ENCODE measurements at places on chromosomes 1 and 21. TPM values are rescaled to one million over a fixed set of nuclear protein-coding genes. Genes with fewer than 3 reads are reported as not detected.

GBP5 gene
- 21.7 TPM for polyA plus RNA-seq

GRCh38 chr1:116521186-116521585 lies 49.6 kb downstream of the CD58 start:
- no peak for DNase-seq

- no peak for DNase-seq
Observed at GRCh38 chr1:3530086-3530925, 75.8 kb downstream of the ARHGEF16 start.

TMEM81 gene
- polyA plus RNA-seq: 3.8 TPM

DNA sequence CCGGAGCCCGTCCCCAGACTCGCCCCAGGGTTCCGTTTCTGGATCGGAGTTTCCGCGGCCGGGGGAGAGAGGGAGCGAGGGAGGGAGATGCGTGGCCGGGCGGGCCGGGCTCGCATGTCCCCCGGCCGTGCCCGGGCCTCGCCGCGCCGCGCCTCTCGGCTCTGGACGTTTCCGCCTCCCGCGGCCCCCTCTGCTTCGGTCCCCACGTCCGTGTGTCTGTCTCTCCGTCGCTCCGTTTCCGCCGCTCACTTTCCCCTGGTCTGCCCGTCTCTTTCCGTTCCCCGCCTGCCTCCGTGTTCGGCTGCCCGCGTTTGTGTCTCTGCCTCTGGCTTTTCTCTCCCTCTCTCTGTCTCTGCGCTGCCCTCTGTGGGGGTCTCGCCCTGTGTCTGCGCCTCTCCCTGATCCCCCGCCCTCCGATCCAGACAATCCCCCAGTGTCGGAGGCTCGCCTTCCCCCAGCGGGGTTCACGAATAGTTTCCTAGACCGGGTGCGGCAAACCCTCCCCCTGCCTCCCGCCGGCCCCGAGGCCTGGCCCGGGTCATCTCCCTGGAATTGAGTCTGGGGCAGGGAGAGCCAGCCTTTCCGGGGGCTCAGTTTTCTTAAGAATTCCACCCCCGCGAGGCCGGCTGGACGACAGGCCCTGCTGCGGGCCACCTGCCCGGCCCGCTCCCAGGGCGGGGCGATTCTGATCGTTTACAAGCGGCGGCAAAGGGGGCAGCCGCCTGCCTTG lies 735 bp downstream of the NBL1 start:
- peak; percentile 61 for DNase-seq

DNA sequence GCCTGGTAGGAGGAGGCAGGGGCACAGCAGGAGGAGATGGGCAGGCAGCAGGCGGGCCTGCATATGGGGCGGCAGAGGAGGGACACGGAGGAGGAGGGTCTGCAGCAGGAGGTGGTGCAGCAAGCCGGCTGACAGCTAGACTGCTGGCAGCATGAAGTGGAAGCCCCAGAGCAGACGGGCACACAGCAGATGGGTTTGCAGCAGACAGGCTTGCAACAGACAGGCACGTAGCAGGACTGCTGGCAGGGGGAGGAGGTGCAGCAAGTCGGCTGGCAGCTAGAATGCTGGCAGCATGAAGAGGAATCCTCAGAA lies 615 bp downstream of the KRTAP10-5 start:
- no peak for DNase-seq

DNA sequence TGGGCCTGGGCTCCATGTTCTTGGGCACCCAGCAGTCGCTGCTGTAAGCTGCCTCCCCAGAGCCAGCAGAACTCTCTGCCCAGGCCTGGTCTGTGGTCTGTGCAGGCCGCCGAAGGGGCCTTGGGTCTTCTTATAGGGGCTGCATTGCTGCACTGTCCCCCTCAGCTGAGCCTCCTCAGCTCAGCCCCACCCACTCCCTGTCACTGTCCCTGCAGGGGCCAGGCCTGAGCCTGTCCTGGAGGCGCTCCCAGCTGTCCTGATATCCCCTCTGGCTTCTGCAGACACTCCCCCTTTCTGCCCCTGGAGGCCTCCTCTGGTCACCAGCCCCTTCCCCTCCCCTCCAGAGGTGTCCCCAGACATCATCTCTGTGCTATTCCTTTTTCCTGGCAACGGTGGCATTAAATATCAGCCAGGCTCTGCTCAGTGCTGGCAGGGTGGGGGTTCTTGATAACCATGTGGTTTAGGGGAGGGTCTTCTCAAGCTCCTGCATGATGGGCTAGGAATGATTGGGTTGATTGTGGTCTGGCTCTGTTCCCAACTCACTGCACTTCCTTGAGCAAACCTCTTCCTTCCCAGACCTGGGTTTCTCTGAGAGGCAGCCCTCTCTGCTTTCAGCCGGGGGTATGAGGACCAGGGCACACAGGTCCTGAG lies 3.7 kb upstream of the FOXO6 start:
- no peak for DNase-seq

PTPN22 gene
- 14.3 TPM for polyA plus RNA-seq

NFASC gene
- 0.01 TPM for polyA plus RNA-seq

DNA sequence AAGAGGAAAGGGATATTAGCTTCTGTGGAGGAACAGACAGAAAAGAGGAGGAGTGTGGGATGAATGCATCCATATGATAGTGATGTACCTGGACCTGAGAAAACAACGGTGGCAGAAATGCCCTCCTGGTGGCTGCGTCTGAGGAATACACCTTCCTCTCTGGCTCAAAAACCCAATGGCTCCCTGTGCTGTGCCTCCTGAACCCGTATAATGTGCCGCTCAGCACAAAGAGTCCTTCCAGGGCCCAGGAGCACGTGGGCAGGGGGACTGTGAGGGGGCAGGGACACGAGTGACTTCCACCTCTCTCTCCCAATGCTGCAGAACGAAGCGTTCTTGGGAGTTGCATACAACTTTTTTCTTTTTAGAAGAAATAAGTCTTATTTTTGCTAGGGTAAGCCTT lies 31.2 kb downstream of the IRF2BP2 start:
- no peak for DNase-seq

DNA sequence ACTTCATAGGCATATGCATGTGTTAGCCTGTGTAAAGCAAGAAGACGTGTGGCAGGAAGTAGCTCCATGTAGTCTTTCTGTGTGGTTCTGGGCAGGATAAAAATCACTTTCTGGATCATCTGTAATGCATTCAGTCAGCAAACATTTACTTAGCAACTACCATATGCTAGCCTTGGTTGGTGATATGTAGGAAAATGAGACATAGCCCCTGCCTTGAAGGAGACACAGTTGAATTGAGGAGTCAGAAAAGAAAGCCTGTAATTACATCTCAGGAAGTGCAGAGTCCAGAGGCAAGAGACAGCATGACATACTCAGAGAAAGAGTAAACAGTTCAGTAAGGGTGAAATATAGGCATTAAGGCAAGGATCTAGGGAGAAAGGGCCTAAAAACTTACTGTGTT lies 38.5 kb downstream of the DAB1 start:
- DNase-seq: no peak

FNDC5 gene
- polyA plus RNA-seq: 2.1 TPM

DNA sequence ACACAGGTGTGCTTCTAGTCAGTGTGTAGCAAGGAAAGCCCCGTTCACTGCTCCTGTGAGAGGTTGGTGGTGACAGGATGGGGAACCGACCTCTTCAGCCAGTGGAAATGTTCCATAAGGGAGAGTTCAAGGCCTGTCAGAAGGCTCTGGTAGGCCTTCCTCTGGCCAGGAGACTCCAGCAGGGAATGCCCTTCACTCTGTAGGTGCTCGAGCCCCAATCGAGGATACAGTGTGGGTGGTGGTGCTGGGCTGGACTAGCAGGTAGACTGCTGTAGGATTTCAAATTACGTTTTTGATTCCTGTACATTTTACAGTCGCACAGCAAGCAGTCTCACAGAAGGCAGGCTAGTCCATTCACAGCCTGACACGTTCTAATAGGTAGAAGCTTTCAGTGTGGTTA lies 37.8 kb downstream of the NCF2 start:
- no peak for DNase-seq

HMGCS2 gene
- not detected for polyA plus RNA-seq

CD1B gene
- polyA plus RNA-seq: 0.17 TPM

DNA sequence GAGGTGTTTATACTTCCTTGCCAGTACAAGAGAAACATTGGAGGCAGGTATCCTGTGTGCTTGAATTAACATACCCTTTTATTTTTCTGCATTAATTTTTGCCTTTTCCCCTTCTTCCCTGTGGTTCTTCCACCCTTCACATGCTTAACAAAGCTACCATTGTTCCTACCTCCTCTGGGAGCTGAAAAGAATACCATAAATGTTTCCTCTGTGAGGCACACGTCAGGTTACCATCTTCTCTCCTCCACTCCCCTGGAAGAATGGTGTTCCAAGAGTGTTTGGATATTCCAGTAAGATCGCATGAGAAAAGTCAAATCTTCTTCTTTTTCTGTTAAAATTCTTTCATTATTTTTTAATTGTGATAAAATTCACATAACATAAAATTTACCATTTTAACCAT lies 74.6 kb upstream of the MARK1 start:
- no peak for DNase-seq

Measured in B cell (primary cell).